MCF 10A (cell line): ENCODE measurements at places on chromosomes 4 and X.
A peak's percentile ranks its signal among the peaks of the same experiment; 100 is the strongest.

DNA sequence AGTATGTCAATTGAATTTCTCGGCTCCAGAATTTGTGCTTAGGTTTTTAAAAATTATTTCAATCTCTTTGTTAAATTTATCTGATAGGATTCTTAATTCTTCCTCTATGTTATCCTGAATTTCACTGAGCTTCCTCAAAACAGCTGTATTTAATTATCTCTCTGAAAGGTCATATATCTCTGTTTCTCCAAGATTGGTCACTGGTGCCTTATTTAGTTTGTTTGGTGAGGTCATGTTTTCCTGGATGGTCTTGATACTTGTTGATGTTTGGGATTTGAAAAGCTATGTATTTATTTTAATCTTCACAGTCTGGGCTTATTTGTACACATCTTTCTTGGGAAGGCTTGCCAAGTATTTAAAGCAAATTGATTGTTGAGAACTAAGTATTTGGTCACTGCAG is 24.7 kb upstream of the HERC3 start:
- no peak for DNase-seq

DNA sequence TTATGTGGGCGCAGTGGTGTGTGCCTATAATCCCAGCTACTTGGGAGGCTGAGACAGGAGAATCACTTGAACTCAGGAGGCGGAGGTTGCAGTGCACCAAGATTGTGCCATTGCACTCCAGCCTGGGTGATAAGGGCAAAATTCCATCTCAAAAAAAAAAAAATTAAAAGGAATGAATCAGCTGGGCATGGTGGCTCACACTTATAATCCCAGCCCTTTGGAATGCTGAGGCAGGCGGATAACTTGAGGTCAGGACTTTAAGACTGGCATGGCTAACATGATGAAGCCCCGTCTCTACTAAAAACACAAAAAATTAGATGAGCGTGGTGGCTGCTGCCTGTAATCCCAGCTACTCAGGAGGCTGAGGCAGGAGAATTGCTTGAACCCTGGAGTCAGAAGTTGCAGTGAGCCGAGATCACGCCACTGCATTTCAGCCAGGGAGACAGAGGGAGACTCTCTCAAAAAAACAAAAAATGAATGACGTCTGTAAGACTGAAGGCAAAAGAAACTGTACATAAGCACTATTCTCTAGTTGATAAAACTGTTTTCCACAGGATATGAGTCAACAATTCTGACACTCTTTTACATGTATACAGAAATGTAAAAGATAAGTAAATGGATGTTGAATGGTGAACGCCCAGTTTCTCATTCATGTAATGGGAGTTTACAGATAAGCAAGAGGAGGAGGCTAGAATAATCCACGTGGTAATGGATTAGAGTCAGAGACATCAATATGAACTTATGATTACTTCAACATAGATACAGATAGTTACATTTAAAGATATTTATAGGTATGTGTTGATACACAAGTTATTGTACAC is 22.2 kb downstream of the CENPC start:
- no peak for DNase-seq

GRCh38 chrX:12865359-12865758 is 1.5 kb upstream of the TLR7 start:
- DNase-seq, result no peak

GRCh38 chrX:21963731-21964405 is 23.4 kb downstream of the SMS start:
- peak; percentile 9 for DNase-seq

DNA sequence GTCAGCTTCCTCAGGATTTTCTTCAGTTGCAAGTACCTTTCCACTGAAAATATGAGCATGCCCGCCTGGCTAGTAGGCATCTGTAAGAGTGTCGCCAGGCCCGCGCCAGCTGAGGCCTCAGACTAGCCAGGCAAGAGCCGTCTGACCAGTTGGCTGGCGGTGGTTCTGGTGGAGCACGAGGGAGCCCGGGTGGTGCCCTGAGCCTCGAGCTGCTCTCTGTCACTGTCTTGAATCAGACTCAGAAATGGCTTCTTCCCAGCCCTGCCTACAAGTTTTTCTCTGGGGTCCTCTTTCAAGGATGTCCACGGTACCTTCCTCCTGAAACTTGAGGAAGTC is 11.9 kb downstream of the GRPEL1 start:
- DNase-seq, result no peak

DNA sequence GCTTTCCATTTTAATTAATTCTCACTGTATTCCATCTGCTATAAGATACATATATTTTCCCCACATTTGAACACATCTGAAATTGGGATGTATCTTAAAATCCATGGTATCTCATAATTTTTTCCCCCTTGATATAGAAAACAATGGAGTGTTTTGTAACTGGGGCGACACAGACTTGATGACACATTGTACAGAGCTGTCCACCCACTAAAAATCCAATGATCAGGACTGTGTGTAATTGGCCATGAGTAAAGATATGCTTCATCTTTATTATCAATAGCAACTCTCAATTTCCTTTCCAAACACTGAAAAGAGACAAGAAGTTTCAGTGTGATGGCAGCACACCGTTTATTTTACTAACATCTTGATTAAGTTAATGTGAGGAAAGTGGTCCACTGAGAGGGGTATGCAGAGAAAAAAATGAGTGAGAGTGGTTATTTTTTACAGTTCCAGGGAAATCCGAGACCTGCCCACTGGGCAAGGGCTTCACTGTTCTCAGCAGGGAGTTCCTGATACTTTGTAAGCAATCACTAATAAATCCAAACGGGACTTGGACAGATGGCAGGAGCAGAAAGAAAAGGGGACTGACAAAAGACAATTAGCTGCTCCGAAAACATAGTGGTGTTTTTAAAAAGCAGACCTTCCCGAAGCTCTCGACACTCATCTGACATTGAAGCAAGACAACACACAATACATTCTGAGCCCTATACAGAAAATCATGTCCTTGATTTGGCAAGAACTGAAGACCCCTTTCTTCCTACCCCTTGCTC is 149.4 kb downstream of the TSPAN5 start:
- no peak for DNase-seq

DNA sequence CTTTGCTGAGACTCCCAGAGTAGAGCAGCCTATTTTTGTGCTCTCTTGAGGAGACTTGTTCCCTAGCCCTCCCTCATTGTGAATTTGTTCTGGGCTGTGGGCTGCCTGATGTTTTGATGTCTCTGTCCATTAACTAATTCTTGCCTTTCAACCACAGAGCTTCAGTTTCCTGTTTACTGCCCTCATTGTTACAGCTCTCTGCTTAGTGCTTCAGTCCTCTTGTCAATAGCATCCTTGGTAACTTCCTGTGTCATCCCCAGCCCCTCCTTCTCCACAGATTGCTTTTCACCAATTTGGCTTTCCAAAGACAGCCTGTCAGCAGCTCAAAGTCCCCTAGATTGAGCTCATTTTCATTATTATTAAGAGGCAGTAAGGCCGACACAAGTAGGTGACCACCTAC is 69.9 kb downstream of the COX7B2 start:
- no peak for DNase-seq

DNA sequence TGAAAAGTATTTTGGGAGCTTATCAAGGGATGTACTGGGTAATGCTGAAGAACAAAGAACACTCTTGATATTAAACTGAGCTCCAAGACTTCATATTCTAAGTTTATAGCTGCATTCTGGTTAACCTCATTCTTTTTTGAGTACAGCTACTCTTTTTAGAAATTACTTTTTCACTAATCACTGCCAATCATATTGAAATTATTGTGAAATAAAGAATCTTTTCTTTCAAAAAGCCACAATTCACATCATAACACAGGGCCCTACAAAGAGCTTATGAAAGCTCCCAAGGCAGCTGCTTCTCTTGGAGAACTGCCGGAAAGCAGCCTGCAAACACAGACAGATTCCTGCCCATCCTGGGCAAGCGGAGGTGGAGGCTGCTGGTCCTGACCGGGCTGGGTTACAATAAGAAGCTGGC is 121.4 kb downstream of the RNF150 start:
- DNase-seq, result no peak

DNA sequence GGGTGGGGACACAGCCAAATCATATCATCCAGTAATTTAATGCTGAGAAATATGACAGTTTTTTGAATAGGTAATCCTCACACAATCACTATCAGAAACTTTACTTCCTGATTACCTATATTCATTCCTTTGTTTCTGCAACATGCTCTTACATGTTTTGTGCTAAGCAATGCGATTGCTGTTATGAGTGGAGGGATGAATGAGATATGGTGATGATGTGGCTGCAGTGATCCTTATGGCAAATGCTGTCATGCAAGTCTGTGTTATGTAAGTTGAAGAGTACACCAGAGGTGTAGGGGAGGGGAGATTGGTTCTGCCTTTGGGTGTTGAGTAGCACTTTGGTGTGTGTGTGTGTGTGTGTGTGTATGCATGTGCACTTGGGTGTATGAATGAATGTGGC is 14.6 kb downstream of the HERC3 start:
- no peak for DNase-seq

- peak; percentile 81 for DNase-seq
Observed at GRCh38 chr4:16916719-16917337, 18.4 kb upstream of the LDB2 start.

DNA sequence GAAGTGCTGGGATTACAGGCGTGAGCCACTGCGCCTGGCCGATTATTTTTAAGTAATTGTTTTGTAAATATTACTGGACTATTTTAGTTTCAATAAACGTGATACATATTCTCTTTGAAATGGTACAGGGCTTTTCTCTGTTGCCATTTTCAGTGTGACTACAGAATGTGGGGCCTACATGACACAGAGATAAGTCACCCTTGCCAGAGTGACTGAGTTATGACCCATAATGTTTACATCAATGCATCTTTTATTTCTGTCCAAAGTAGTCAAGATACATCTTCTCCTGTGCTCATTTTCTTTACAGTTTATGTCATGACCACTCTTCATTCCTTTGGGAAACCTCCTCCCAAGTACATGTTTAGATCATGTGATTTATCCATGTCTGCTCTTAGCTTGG is 88.3 kb upstream of the GC start:
- DNase-seq, result no peak

DNA sequence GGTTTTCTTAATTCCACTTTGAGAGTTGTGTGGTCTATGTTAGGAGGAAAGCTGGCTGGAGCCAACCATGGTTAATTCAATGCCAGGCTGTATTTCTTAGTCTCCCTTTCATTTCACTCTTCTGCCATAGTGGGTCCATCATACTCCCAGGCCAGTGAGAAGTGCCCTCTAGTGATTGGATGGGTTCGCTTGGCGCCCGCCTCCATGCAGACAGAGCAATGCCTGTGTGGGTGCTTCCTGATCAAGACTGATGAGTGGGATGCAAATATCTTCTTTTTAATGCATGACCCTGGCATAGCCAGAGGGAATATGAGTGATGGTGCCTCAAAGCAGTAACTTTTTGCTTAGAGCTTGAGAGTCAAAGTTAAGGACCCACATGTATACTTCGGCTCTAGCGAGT is 6.4 kb downstream of the BMX start:
- no peak for DNase-seq

DNA sequence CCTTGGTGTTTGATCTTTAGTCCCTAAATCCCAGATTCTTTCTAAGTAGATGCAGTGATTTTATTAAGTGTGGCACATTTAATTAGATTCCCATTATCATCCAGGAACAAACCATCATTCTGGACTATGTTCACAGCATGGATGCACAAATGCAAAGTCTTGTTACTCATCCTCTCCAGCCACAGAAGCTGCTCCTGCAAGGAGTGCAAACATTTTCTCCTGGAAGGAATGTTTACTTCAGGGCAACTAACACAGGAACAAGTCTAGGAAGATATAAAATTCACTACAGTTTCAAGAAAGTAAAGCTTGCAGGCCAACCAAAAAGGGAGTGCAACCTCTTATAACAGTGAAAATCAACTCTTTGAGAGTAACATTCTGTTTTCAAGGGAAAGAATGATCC is 106.0 kb downstream of the IQCM start:
- no peak for DNase-seq

GRCh38 chrX:118519411-118520215 is 24.0 kb downstream of the DOCK11 start:
- DNase-seq, result peak; percentile 56

GRCh38 chr4:152102436-152103000 is 341.7 kb upstream of the GATB start:
- no peak for DNase-seq
